Fibroblast of mammary gland (primary cell): ENCODE measurements at places on chromosomes 4 and X.

- DNase-seq, result no peak
Observed at GRCh38 chr4:13056630-13057189, 427.4 kb downstream of the RAB28 start.

DNA sequence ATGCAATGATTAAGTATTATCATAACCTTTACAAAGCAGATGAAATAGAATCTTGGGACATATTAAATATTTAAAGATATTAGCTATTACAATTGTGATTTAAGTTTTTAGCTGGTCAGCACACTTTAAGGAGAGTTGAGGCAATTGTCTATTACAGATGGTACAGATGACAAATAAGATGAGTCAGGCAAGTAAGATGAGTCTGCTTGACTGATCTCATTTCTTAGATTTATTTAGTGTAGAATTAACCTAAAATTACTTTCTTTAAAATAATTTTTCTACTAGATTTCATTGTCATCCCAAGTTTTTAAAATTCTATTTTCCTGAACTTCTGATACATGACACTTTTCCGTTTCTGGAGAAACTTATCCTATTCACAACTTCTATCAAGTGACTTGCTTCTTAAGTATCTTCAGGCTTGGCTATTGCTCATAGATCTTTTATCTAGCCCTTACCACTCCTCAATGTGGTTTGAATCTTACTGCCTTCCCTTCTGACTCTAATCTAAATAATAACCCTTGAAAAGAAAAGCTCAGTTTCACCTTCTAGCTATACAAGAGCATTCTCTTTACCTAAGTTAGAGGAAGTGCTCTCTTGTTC is 32.9 kb downstream of the CXCL1 start:
- DNase-seq, result peak; percentile 85

GRCh38 chrX:65667503-65668376 is at the start of gene MSN:
MSN (plus strand) TSS chrX:65667654; CDS start chrX:65667842, 188 bp downstream.
- peak; percentile 35 for DNase-seq

GRCh38 chr4:99651811-99652485 is 5.7 kb downstream of the C4orf54 start:
- DNase-seq, result no peak

GRCh38 chr4:137735561-137736104 is 203.3 kb upstream of the PCDH18 start:
- peak; percentile 19 for DNase-seq

- DNase-seq, result no peak
Observed at GRCh38 chr4:20180509-20180908, 71.2 kb upstream of the SLIT2 start.

DNA sequence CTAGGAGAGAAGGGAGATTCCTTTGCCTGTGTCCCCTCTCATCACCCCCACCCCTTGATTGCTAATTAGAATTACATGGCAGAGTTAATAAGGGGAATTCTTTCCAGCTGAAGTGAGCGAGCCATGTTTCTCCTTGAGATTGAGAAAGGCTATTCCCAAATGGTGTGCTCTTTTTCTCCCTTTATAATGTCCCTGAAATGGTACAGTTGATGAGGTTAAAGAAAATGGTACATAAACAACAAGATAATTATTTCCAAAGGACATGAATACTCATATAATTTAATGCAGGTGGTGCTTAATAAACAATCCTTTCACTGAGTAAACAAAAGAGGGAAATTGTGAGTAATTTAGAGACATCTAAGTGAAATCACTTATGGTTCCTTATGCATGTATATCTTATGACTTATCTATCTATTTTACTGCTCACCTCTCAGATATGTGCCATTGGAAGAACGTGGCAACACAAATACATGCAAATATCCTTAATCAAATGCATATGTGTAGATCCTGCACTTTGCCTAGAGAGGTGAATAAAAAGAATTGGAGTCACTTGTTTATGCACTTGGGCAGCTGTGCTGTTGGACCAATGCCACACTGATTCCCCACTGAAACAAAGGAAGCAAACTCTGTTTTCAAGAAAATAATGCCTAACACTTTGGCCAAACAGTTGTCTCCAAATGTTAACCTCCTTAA is 106.6 kb upstream of the WDR44 start:
- DNase-seq, result peak; percentile 79

GRCh38 chrX:149717803-149718202 is 5.9 kb downstream of the MAGEA11 start:
- DNase-seq, result no peak

- DNase-seq, result no peak
Observed at GRCh38 chrX:8272821-8273220, 101.8 kb upstream of the VCX2 start.

DNA sequence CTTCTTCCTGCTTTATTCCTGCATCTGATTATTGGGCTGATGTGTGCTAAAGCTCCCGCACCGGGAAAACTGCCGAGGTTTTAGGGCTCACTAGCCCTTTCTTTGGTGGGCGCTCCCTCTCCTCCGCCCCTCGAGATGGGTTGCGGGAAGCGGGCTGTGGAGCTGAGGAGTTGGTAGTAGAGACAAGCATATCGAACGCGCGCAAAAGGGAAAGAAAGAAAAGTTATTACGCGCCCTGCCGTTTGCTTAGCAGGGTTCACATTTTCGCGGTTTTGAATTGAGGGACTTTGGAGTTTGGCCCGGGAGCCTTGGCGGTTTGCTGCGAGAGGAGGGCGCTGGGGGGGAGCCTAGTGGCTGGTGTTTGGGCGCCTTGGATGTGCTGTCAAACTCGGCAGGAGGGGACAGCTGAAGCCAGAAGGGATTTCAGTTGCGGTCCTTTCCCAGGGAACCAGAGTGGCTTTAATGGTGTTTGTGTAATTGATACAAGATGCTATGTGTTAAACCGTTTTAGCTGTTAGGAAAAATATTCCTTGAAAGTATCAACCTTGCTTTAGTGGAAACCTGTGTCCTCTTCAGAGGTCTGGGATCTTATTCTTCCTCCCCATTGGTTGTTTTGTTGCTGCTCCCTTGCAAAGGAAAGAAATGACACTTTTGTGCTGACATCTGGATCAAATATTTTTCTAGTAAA is 1.1 kb downstream of the GAB1 start:
- peak; percentile 60 for DNase-seq

GRCh38 chr4:150818661-150819060 is 196.4 kb downstream of the LRBA start:
- peak; percentile 26 for DNase-seq

DNA sequence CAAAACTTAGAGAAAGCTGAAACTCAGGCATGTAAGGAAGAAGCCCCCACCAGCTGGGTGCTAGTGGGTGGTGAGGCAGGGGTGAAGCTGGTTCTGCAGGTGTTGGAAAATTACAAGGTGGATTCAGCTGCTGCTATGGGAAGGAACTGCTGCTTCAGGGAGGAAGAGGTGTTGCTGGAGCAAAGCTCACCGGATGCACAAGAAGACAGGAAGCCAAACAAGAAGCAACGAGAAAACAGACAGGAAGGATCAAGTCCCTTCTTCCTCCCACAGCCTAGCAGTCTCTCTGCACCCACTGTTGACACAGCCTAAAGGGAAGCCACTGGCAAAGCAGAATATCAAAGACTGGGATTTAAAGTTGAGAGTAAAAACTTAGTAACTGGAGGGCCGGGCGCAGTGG is 100.2 kb upstream of the JADE1 start:
- no peak for DNase-seq

DNA sequence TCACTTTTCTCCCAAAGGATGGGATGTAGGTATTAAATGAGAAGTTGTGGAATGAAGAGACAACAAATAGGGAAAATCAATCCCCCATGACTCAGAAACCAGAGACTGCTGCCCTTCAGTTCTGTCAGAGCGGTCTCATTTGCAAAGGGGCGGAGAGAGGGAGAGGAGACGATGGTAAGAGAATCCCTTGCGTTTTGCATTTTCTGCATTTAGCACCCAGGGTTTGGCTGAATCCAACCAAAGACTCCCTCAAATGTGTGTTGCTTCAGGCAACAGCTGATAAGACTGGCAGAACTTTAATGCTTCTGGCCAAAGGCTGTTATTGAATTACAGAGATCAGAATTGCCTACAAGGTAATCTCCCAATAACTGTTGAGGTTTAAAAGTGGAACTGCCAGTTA is 230.2 kb downstream of the EVC2 start:
- DNase-seq, result no peak

DNA sequence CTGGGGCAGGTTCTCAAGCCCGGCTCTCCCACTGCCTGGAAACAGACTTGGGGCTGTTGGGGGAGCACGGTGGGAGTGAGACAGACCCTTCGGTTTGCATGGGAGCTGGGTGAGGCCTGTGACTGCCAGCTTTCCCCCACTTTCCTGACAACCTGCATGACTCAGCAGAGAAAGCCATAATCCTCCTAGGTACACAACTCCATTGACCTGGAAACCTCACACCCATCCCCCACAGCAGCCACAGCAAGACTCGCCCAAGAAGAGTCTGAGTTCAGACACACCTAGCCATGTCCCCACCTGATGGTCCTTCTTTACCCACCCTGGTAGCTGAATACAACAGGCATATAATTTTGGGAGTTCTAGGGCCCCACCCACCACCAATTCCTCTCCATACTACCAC is 57.6 kb upstream of the UBQLN2 start:
- no peak for DNase-seq

- DNase-seq, result no peak
Observed at GRCh38 chrX:147573266-147573665, 338.5 kb upstream of the FMR1 start.

DNA sequence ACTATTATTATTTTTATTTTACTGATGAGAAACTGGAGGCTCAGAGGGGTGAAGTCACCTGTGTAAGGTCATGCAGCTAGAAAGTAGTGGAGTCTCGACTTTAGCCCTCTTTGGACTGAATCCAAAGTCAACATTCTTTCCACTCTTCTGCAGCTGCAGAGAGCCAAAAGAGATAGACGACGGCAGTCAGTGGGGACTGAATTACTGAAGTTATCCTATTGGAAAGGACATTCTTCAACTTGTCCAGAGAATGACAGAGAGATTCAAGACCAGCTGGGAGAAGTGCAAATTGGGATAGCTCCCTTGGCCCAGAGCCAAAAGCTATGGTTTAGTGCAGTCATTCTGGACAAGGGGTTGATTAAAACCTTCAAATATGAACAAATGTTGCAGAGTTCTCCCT is 42.5 kb downstream of the VGLL1 start:
- peak; percentile 1 for DNase-seq

DNA sequence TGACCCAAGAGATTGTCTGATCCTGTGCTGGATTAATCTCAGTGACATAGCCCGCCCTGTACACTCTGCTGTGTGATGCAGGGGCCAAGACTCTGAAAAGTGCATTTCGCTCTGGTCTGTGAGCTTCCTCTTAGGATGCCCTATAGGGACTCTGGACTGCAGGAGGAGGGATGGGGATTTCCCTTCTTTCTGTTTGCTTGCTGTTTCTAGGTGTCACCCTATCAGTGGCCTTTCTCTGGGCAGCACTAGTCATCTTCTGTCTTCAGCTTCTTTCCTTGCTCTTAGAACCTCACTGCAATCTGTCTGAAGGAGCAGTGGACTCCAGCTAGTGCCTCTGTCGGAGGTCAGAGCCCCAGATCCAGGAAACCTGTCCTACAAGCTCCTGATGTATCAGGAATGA is 34.5 kb upstream of the SCRG1 start:
- DNase-seq, result no peak

GRCh38 chr4:20625426-20625825 is 74.8 kb upstream of the PACRGL start:
- no peak for DNase-seq

GRCh38 chr4:158458271-158458895 is 63.3 kb upstream of the RXFP1 start:
- DNase-seq, result no peak

- DNase-seq, result peak; percentile 7
Observed at GRCh38 chr4:140372751-140373327, 607 bp upstream of the SCOC start.

DNA sequence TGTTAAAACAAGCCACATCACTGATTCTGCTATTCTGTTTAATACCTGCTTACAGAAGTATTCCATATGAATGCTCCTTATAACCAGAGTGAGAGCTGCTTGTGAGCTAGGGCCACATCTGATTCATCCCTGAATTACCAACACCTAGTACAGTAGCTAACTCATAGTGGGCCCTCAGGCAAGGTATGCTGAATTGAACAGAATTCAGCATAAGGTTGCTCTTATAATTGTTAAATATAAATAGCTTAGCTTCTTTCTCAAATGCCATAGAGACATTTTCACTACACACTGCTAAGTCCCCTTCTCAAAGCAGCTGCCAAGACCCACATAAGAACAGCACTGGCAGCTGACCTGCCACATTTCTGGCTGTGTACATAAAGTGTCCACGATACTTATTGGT is 27.0 kb upstream of the MCF2 start:
- DNase-seq, result no peak

DNA sequence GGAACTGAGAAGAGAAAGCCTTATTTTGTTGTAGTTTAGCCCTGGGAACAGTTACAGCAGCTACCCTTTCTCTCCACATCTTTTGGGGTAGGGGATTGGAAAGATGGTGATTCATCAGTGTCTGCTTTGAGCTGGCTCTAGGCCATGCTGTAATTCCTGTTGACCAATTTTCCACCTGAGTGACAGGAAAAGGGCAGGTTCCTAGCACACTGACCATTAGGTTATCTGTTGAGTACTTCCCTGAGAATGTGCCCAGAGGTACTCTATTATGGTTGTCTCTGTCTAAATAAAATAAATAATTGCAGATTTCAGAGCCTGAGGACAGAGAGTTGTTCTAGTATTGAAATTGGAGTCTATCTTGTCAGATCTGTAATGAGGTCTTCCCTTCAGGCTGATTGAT is 109.0 kb downstream of the ENOX2 start:
- no peak for DNase-seq

GRCh38 chrX:48827654-48827968 is 1.3 kb downstream of the ERAS start:
- DNase-seq, result no peak

- peak; percentile 48 for DNase-seq
Observed at GRCh38 chrX:154378059-154378798, 866 bp upstream of the EMD start.
